Smooth muscle cell of bladder (primary cell): ENCODE measurements at places on chromosomes 3 and 15. TPM values are rescaled to one million over a fixed set of nuclear protein-coding genes. Genes with fewer than 3 reads are reported as not detected.

Gene BCL2A1
- 2.7 and 9.3 TPM in 2 replicates for total RNA-seq

Gene ITGB5
- total RNA-seq = 358 and 471 TPM in 2 replicates

Gene MAP6D1
- total RNA-seq = 0.57 and 1.6 TPM in 2 replicates

Gene TNNC1
- 1.00 and 1.8 TPM in 2 replicates for total RNA-seq

Gene SH2D7
- not detected in 2 replicates for total RNA-seq

Gene CEP152
- 4.7 and 8.0 TPM in 2 replicates for total RNA-seq
